ENCODE measurements at places on chromosomes 2 and 18. TPM values are rescaled to one million over a fixed set of nuclear protein-coding genes. Genes with fewer than 3 reads are reported as not detected.
A peak's percentile ranks its signal among the peaks of the same experiment; 100 is the strongest.

DNA sequence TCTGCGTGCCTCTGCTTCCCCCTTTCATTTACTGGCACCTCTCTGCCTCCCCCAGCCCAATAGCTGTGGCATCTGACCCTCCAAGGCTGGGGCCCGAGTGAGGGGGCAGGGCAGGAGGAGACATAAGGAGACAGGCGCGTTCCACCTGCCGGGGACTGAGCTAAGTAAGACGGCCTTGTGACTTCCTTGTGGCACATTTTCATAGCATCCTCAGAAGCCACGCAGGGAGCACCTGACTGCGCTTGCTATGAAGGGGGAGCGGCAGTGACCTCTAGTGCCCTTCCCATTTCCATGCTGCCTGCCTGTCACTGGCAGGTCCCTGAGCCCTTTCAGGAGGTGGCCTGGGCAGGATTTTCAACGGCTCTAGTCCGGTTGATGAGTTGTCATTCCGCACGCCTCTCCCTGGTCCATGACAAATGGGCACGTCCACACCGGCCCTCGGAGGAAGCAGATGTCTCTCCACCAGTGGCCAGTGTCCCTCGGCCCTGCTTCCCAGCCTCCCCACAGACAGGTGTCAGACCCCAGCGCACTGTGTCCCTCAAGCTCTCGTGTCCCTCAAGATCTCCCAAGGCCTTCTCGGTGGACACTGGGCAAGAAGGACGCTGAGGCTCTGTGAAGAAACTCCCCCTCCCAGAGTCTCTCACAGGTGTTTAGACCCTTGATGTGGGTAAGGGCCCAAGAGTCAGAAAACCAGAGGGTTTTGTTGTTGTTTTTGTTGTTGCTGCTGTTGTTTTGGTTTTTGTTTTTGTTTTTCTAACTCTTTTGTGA, 42.7 kb downstream of the CYP26B1 start:
- no peaks in the 10 kb centered on the region for H3K36me3 ChIP-seq
- peaks cover 9% of the 10 kb centered on the region for H3K27me3 ChIP-seq
- H3K4me1 ChIP-seq = no peaks in the 10 kb centered on the region

DNA sequence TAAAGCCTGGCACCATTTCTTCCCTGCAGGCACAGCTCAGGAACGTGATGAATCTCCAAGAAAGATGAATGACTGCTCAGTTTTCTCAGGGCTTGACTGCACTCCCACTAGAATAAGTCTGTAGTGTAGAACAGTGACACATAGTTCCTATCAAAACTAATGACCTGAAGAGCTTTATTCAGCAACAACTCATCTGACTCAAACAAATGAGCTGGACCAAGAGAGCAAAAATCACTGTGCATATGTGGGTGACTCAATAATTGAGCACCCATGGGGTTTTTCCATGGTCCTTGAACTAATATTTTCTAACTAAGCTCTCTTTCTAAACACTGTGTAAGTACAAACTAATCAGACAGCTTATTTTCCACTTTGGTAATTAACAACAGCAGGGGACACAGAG, 61.1 kb upstream of the XDH start:
- H3K36me3 ChIP-seq = no peaks in the 10 kb centered on the region
- H3K27ac ChIP-seq = no peak overlapping the region
- no peak for DNase-seq
- no peak overlapping the region for H3K4me3 ChIP-seq
- no peaks in the 10 kb centered on the region for H3K27me3 ChIP-seq

GRCh38 chr2:111702119-111702803, 181.7 kb downstream of the ANAPC1 start:
- DNase-seq = peak; percentile 57
- no peak overlapping the region for H3K4me3 ChIP-seq
- no peaks in the 10 kb centered on the region for H3K36me3 ChIP-seq

ALPG gene
- not detected for polyA plus RNA-seq

GRCh38 chr18:27411911-27412310, 226.8 kb upstream of the CHST9 start:
- H3K36me3 ChIP-seq = no peaks in the 10 kb centered on the region
- DNase-seq = peak; percentile 50
- H3K27ac ChIP-seq = no peak overlapping the region
- H3K27me3 ChIP-seq = no peaks in the 10 kb centered on the region
- H3K4me3 ChIP-seq = no peak overlapping the region
- peaks cover 9% of the 10 kb centered on the region for H3K4me1 ChIP-seq

GRCh38 chr18:8937160-8938094, 165.1 kb upstream of the NDUFV2 start:
- no peaks in the 10 kb centered on the region for H3K36me3 ChIP-seq
- peak overlapping the region; percentile 44 for H3K27ac ChIP-seq
- H3K4me1 ChIP-seq = peaks cover 11% of the 10 kb centered on the region
- H3K27me3 ChIP-seq = no peaks in the 10 kb centered on the region

SOWAHC gene
- polyA plus RNA-seq = 7.4 TPM

CAPN14 gene
- 0.04 TPM for polyA plus RNA-seq

RBBP8 gene
- polyA plus RNA-seq = 11.8 TPM

CHN1 gene
- polyA plus RNA-seq = 14.0 TPM

- H3K27ac ChIP-seq = peak overlapping the region; percentile 70
- no peaks in the 10 kb centered on the region for H3K27me3 ChIP-seq
- H3K4me1 ChIP-seq = peaks cover 56% of the 10 kb centered on the region
- H3K36me3 ChIP-seq = no peaks in the 10 kb centered on the region
- DNase-seq = peak; percentile 71
These were observed 19.2 kb upstream of the PKDCC start for GRCh38 chr2:42028571-42029148.

- no peak overlapping the region for H3K27ac ChIP-seq
- H3K4me3 ChIP-seq = no peak overlapping the region
- no peak for DNase-seq
- H3K4me1 ChIP-seq = no peaks in the 10 kb centered on the region
- no peaks in the 10 kb centered on the region for H3K36me3 ChIP-seq
These were observed 75.9 kb upstream of the SPHKAP start for GRCh38 chr2:228257379-228257778.

DNA sequence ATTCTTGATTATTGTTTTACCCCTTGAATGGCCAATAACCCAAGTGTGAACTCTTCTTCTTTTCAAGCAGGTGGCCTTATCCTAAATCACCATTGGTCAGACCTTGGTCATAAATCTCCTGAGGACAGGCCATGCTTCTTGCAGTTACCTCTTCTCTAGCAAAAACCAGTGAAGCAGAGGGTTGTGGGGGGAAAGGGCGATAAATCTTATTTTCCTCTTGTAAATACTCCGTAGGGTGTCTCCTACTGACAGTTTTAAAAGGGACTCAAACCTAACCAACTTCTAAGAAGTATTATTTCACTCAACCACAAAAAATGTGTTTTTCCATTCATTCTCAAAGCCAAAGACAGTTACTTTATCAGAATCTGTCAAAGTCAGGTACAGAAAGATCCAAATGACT, 168.1 kb upstream of the RMP24 start:
- no peaks in the 10 kb centered on the region for H3K27me3 ChIP-seq
- H3K4me1 ChIP-seq = no peaks in the 10 kb centered on the region
- DNase-seq = no peak
- no peaks in the 10 kb centered on the region for H3K36me3 ChIP-seq
- H3K4me3 ChIP-seq = no peak overlapping the region
- no peak overlapping the region for H3K27ac ChIP-seq

DNA sequence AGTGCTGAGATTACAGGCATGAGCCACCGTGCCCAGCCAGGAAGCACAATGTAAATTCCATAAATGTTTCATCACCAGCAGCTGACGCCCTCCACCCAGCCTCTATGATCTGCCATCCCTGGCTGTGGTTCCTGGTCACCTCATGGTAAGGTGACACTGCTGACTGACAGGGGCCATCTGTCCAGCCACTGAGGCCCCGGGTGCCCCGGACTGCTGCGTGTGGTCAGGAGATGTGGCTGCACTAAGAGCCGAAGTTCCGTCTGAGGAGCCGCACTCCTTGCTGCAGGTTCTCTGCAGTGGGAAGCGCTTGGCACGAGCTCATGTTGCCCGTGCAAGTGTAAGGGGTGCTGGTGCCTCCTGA, 10.9 kb downstream of the NTSR2 start:
- peaks cover 4% of the 10 kb centered on the region for H3K4me1 ChIP-seq
- no peak overlapping the region for H3K4me3 ChIP-seq

DNA sequence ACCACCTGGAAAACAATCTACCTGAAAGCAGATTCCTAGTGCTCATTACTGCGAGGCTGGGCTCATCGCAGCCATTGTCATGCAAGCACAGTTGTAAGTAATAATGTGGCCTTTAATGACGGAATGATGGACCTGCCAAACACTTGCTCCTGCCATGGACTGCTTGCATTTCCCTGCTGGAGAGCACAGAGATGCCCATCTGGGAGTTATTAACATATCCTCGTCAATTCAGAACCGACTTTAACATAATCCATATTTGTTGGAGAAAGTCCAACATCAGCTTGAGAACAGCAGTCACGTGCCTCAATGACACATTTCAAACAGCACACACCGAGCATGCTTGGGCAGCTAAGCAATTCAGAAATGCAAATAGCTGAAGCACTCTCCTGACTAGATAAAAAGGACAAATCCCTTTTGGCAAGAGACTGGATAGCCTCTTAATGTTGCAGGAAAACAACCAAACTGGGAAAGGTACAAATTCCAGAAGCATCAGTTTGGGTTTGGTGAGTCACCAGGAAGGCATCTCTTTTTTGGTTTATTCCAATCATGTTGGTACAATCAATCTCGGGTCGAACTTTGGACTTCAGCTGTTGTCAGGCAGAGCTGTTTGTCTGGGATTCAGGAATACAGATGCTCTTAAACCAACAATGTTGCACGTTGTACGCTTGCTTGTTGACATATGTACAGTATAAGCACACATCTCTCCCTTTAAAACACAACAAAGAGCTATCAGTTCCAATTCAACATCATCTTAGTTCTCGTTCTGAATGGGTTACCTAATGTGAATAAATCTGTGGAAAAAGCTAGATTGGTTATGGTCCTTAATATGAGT, 395.8 kb downstream of the LNPK start:
- no peak overlapping the region for H3K4me3 ChIP-seq
- no peaks in the 10 kb centered on the region for H3K27me3 ChIP-seq
- H3K4me1 ChIP-seq = peaks cover 4% of the 10 kb centered on the region
- DNase-seq = peak; percentile 32
- H3K36me3 ChIP-seq = no peaks in the 10 kb centered on the region

GRCh38 chr2:29261003-29261402, 145.8 kb downstream of the CLIP4 start:
- H3K4me3 ChIP-seq = no peak overlapping the region
- no peaks in the 10 kb centered on the region for H3K36me3 ChIP-seq
- no peak for DNase-seq
- no peak overlapping the region for H3K27ac ChIP-seq
- peaks cover 4% of the 10 kb centered on the region for H3K27me3 ChIP-seq

DNA sequence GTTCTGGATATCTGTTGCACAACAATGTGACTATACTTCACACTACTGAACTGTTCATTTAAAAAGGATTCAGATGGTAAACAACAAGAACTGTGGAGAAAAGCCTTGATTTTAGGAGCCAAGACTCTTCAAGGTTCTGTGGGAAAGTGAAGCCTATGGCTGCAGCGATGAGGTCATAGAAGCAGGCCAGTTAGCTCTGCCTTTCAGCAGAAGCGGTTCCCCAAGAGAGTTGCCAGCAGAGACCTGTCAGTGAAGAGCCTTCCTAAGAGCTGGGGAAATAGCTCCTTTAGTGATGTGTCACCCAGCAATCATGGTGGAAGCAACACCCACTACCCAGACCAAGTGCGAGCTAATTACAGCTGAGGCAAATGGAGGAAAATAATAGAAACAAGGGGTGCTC, 346.5 kb upstream of the ETAA1 start:
- H3K4me3 ChIP-seq = no peak overlapping the region
- no peaks in the 10 kb centered on the region for H3K4me1 ChIP-seq
- no peaks in the 10 kb centered on the region for H3K36me3 ChIP-seq
- no peaks in the 10 kb centered on the region for H3K27me3 ChIP-seq

GRCh38 chr2:94978917-94979316, 46.6 kb upstream of the MAL start:
- no peak for DNase-seq
- no peak overlapping the region for H3K27ac ChIP-seq
- H3K36me3 ChIP-seq = no peaks in the 10 kb centered on the region
- no peak overlapping the region for H3K4me3 ChIP-seq

SPAG16 gene
- polyA plus RNA-seq = 17.6 TPM

- no peak overlapping the region for H3K4me3 ChIP-seq
- H3K27me3 ChIP-seq = no peaks in the 10 kb centered on the region
- H3K4me1 ChIP-seq = no peaks in the 10 kb centered on the region
- H3K27ac ChIP-seq = no peak overlapping the region
These were observed 8.9 kb upstream of the REL start for GRCh38 chr2:60872510-60872928.

SLC11A1 gene
- polyA plus RNA-seq = 1.3 TPM

- peaks cover 35% of the 10 kb centered on the region for H3K4me1 ChIP-seq
- peak; percentile 79 for DNase-seq
- H3K36me3 ChIP-seq = no peaks in the 10 kb centered on the region
- no peak overlapping the region for H3K4me3 ChIP-seq
- H3K27me3 ChIP-seq = no peaks in the 10 kb centered on the region
These were observed 104.9 kb downstream of the RBMS1 start for GRCh38 chr2:160388464-160389263.

DNA sequence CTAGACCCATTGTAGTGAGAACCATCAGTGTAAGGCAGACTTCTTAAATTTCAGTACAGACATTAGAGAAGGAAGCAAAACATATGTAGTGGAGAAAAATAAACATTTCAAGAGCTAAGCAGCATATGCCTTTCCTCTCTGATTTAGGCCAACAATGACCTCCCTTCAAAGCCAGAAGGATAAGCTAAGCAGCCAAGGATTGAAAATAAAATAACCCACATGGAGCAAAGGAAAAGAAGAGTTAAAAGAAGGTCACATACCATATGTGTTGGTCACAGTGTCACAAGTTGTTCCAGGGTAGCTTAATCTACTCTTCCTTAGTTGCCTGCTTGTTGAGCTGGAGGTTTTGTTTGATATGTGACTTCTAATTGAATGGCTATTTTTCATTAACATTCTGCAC, 15.6 kb upstream of the LAMA1 start:
- no peaks in the 10 kb centered on the region for H3K36me3 ChIP-seq
- H3K27me3 ChIP-seq = no peaks in the 10 kb centered on the region
- H3K4me3 ChIP-seq = no peak overlapping the region
- H3K4me1 ChIP-seq = no peaks in the 10 kb centered on the region
- H3K27ac ChIP-seq = no peak overlapping the region
- DNase-seq = no peak

GRCh38 chr2:174951745-174952144, 53.4 kb downstream of the CHN1 start:
- no peak overlapping the region for H3K4me3 ChIP-seq
- H3K36me3 ChIP-seq = no peaks in the 10 kb centered on the region
- no peaks in the 10 kb centered on the region for H3K27me3 ChIP-seq
- no peak overlapping the region for H3K27ac ChIP-seq
- peak; percentile 45 for DNase-seq

All from muscle of leg (tissue), 16 donors.